CD4-positive, alpha-beta T cell treated with Interleukin-17A for 1 hour (primary cell): ENCODE measurements at places on chromosomes 3 and 15.

DNA sequence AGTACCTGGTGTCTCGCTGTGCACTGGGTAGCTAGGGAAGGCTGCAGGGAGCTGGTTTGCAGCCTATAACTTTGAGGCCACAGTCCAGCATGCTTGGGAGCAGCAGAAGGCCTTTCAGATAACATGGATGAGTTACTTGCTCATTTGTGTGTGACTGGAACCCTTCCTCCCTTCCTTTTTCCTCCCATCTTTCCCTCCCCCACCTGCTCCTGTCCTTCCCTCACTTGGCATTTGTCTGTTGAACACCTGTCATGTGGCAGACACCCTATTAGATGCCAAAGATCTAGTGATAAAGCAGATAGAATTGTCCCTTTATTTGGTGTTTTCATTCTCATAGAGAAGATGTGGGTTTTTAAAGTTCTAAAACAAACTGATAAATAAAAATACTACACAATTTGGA, 71.6 kb downstream of the LRTM1 start:
- DNase-seq = no peak

DNA sequence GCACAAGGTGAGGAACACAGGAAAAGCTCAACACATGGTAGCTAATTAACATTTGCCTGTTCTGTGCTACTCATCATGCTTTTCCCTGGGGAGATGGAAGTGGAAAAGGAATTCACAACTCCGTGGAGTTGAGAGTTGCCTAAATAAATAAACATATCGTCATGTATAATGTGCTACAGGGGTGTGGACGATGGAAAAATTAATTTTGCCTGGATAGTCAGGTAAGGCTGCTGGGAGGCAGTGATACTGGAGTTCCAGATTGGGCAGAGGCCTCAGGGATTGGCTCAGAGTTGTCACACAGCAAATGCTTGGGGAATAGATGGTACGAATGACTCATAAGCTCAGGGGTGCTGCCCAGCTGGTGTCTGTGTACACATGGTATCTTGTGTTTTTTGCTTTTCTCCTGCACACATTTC, 3.1 kb upstream of the ABHD6 start:
- no peak for DNase-seq

GRCh38 chr15:74008901-74009300, 14.4 kb downstream of the PML start:
- no peak for DNase-seq

DNA sequence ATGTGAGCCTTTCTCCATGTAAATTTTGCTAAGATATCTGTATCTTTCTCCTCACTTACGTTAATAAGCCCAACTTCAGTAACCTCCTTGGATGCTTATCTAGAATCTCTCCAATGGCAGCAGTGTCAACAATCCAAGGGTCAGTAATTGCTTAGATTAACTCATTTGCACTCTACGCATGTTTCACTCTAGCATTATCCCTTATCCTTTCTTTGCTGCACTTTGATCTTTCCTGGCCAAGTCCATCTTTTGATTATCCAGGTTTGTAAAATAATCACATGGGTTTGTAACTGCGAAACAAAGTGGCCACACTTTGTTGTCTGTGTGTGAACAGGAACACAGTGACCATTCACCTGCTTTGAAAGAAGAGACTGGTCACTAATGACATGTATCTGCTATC, 577.6 kb downstream of the RSL24D1 start:
- DNase-seq = no peak

GRCh38 chr3:37982331-37982730, 8.3 kb upstream of the VILL start:
- no peak for DNase-seq

- peak; percentile 56 for DNase-seq
Measured at GRCh38 chr3:167750272-167750971, 14.9 kb downstream of the SERPINI1 start.

DNA sequence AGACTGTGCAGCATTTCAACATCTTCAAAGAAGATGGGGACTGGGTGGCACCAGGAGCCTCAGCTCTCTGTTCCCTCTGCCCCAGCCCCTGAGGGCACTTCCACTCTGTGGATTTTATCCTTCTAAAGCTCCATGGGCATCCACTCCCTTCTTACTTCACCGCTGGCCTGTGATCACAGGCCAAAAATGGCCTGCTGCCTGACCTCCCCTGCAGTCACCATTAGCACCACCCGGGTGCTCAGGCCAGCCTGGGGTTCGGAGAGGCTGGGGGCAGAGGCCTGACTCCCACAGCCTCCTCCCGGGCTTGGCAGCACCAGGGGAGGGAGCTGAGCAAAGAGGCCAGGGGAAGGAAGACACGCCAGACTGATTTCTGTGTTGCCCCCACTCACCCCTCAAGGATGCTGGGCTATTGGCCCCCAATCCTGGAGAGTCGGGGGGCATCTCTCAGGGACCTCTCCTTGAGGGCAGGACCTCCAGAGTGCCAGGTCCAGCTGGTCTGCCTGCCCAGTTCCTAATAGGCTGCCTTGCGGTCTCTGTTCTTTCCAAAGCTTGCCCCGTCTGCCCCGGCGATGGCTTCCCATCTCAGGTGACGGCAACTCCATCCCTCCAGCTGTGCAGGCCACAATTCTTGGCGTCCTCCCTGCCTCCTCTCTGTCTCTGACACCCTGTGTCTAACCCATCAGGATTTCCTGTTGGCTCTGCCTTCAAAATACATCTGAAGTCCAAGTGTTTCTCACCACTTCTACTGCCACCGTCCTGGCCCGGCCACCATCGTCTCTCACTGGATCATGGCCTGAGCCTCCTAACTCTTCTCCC, 67.1 kb downstream of the EXOG start:
- no peak for DNase-seq

GRCh38 chr3:187740421-187741399, 4.6 kb downstream of the BCL6 start:
- DNase-seq = peak; percentile 73
